ENCODE measurements at places on chromosomes 13 and 19.

- no peak for DNase-seq
Measured at GRCh38 chr19:43504426-43505185, at the start of gene PHLDB3. PHLDB3 (minus strand) TSS chr19:43504746; CDS start chr19:43504118, 628 bp downstream.

DNA sequence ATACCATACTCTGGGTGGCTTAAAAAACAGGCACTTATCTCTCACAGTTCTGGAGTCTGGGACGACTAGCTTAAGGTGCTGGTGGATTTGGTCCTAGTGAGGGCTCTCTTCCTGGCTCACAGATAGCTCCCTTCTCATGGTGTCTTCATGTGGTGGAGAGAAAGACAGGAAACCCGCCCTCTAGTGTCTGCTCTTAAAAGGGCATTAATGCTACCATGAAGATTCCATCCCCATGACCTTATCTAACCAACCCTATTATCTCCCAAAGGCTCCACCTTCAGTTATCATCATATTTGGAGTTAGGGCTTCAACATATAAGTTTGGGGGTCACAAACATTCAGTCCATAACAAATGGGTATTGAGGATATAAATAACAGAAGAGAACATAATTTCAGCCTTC, 139.4 kb downstream of the HS6ST3 start:
- peak; percentile 14 for DNase-seq

DNA sequence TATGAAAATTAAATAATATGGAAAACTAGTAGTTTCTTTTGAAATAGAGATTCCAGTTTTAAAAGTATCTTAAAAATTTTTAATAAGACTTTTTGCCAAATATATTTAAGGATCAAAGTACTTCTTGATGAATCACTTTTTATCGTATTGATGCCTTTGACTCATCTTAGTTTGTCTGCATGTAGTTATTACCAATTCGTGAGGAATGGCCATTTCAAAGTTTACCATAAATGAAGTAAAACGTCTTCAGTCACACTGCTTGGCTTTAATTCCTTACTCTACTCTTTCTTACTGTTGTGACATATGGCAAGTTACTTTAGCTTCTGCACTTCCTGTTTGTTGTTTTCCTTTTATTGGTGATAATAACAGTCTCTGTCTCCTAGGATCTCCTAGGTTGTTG, 38.3 kb downstream of the NDFIP2 start:
- peak; percentile 28 for DNase-seq

DNA sequence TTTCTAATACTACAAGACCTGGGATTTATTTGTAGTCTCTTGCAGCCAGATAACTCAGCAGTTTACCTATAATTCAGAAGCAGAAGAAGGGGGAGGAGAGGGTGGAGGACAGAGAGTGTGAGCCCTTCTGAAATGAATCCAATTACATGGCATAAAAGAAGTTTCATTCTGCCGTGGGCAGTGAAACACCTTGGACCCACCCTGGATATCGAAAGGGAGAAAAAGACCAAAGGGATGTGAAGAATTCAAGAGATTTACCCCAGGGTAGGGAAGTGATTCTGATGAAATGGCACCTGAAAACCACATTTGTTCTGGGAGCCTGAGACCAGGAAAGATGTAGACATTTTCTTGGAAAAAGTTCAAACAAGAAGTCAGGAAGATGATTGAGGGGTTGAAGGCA, 140.9 kb downstream of the NDFIP2 start:
- no peak for DNase-seq

- no peak for DNase-seq
Measured at GRCh38 chr13:56752636-56753035, 388.1 kb upstream of the PRR20A start.

GRCh38 chr19:1650650-1651567, 1.5 kb downstream of the TCF3 start:
- peak; percentile 48 for DNase-seq

GRCh38 chr19:42378225-42379215, 11.6 kb downstream of the CNFN start:
- no peak for DNase-seq

GRCh38 chr13:33519561-33520467, 234.3 kb upstream of the STARD13 start:
- peak; percentile 93 for DNase-seq

- peak; percentile 47 for DNase-seq
Measured at GRCh38 chr19:32896516-32897214, 27.1 kb upstream of the SLC7A9 start.

GRCh38 chr13:22161871-22162270, 491.0 kb downstream of the FGF9 start:
- DNase-seq: no peak

DNA sequence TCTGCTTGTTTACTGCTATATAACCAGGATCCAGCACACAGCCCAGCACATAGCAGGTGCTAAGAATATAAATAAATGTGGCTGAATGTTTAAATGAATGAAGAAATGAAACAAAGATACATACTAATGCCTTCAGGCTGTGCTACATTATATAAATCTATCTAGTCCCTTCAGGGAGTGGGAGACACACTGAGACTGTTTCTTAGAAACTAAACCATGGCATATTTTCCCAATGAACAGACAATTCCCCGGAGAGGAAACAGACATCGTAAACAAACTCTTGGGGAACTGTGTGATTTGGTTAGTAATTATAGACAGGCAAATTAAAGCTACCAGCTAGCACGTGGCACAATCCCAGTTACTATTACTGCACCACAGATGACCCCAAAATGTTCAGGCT, 9.7 kb upstream of the FEM1A start:
- no peak for DNase-seq

DNA sequence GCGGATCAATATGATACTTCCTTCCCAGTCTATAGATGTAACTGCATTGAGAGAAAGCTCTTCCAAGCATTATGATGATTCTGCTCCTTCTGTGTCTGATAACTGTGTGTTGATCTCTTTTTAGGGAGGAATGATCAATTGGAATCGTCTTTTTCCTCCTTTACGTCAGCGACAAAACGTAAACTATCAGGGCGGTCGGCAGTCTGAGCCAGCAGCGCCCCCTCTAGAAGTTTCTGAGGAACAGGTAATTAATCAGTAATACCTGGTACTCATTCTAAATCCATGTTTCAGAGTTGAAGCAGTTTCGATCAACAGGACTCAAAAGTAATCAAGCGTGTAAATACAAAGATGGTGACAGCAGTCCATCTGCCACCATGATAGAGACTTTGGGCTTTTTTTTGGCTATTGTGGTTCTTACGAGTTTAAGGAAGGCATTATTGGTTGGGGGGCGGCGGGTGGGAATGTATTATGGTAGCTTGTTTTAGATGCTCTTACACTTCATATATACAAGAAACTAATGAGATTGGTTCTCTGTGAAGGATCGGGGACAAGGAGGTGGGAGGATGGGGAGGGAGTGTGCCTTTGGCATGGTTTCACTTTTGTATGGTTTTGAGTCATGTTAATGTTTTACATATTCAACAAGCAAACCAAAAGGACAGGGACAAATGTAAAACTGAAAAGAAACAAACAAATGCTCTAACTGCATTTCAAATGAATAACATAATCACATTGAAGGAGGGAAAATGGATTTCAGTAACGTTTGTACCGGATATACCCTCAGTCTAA, 60.7 kb upstream of the GPR183 start:
- DNase-seq: no peak

DNA sequence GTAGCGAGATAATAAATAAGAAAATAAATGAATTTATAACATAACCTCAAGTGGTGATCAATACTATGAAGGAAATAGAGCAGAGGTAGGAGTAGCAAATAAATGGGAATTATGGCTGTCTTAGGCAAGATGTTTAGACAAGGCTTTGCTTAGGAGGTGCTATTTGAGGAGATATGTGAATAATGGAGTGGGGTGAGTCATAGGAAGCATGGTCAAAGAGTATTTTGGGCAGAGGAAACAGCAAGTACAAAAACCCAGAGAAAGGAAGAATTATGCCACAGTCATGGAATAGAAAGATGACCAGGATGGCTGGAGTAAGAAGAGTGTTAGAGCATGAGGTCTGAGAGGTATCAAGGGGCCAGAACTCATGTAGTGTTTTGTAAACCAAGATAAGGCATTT, 33.6 kb upstream of the LPAR6 start:
- DNase-seq: peak; percentile 75

DNA sequence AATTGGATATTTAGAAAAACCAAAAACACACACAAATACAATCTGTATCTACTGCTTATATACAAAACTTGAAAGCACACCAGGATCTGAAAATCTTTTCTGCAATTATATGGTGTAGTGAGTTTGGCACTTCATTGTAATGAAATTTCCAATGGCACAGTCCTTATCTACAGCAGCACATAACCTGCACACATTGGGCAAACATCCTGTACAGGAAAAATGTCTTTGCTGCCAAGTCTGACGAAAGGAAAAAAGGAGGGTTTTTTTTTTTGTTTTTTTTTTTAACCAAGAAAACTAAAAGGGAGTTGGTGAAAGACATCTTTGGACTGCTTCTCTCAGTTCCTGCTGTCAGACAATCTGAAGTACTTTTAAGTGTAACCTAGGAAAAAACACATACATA, 107.8 kb downstream of the FOXO1 start:
- no peak for DNase-seq

GRCh38 chr13:74975111-74975510, 506.9 kb downstream of the TBC1D4 start:
- DNase-seq: no peak

GRCh38 chr13:28872427-28873176, 52.5 kb downstream of the MTUS2 start:
- DNase-seq: no peak

GRCh38 chr19:55441692-55442321, 1.3 kb downstream of the SHISA7 start:
- no peak for DNase-seq

DNA sequence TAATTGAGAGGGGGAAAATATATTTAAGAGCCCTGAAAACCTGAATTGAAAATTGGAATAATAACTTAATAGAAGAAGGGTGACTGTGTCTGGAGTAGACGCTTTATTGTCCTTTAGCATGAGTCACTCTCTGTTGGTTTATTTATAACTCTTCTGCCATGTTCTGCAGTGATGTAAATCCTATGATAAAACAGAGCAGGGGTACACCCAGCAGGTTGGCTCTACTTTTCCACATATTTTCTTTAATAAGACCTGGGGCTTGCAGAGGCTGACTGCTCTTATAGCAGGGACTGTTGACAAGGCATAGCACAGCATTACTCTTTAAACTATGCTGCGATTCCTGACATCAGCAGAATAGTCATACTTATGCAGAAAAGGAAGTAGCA, 389.9 kb upstream of the PCDH9 start:
- peak; percentile 60 for DNase-seq

GRCh38 chr13:105255472-105255871, 1280.0 kb downstream of the EFNB2 start:
- DNase-seq: no peak

DNA sequence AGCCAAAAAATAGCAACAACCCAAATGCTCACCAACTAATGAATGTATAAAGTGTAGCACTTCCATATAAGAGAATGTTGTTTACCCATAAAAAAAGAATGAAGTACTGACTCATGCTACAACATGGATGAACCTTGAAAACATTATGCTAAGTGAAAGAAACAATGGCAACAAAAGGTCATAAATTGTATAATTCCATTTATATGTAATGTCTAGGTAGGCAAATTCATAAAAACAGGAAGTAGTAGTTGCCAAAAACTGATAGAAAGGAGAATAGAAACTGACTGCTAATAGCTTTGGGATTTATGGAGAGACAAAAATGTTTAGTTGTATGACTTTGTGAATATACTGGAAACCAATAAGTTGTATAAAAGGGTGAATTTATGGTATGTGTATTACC, 21.6 kb downstream of the MYCBP2 start:
- DNase-seq: peak; percentile 19

Data from choroid plexus epithelial cell (primary cell).